ENCODE measurements at places on chromosomes 6 and 20.

- no peak for DNase-seq
Measured at GRCh38 chr6:116215414-116215813, 38.5 kb downstream of the TSPYL4 start.

DNA sequence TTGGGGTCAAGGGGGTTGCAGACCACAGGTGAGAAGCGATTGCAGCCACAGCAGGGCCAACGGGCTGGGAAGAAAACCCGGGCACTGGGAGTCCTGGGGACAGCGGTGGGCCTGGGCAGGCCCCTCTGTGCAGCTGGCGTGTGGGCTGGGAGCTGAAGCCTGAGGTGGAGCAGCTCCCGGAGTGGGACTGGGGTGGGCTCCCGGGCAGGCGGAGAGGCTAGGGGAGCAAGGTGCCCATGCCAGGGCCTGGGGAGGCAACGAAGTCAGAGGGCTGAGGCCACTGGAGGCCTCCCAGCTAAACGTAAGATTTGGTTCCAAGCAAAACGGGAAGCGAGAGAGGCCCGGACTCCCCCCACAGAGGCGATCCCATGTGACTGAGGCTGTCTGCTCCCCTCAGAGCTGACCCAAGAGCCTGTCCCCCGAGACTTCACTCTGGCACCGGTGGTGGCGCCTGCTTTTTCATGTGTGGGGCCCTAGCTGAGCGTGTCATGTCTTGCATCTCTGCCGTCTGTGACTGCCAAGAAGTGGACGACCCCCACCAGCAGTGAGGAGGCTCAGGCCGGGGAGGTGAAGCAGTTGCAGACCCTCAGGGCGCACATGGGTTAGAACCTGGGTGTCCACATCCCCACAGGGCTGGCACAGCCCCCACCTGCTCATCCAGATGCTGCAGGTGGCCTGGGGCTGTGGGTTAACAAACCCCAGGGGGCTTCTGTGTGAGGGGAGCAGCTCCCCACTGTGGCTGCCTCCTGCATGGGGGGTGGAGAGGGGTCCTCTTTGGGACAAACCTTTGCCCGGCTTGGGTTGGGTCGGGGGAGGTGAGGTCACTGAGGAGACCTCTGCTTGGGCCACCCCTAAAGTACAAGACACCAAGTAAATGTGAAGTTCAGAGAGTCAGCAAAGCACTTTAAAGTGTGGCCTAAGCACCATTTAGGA lies 212.3 kb downstream of the TAF4 start:
- no peak for DNase-seq

DNA sequence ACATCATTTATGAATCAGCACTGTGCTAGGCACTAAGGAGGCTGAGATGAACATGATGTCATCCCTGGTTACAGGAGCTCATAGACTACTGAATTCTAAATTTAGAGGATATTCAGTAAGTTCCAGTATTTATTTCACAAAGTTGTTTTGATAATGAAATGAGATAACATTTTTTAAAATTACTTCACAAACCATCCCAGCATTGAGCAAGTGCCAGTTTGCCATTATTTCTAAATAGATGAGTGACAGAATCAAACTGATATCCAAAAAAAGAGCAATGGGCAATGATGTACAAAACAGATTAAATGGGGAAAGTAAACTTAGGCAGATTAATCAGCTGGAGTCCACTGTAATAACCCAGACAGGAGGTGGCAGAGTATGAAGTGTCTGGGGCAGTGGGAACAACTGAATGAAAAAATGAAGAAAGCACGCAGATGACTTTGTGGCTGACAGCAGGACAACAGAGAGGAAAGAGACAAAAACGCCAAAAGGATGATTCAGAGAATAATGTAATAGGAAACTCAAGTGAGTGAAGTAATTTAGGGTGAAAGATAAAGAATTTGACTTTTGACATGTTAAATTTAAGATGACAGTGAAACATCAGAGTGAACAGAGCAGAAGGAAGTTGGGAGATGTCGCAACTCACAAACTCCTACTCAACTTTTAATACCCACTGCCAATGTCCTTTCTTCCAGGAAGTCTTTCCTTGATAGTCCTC lies 70.2 kb downstream of the RCAN2 start:
- no peak for DNase-seq

DNA sequence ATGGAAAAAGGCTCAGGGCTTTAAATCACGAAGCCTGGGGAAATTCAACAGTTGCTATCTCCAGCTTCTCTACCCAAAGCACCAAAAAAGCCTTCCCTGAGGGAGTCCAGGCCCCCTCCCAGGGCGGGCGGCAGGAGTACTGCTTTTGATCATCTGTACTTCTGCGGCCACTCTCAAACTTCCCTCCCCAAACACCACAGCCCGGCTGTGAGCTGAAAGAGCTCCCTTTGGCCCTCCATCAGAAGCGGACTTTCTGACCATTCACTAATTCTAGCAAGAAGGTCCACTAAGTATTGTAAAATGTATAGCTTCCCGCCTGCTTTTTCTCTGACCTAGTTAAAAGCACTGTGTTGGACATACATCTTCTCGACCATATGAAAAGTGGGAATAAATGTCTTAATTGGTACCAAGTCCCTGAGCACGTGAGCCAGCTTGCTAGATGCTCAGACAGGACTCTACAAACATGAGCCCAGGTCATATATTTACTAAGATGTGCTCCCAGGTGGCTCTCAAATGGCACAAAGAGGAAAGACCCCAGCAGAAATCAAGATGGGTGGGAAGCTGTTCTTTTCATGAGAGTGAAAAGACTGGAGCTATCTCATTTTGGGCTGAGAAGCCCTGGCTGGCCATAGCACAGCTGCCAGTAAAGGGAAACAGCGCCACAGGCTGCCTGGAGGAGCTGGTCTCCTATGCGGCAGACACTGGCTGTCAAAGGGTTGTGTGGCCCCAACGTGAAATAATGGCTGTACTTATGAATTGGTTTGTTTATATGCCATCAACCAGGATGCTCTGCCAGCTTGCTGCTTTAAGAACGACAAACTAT lies 58.6 kb downstream of the GFOD1 start:
- DNase-seq = no peak

GRCh38 chr6:24051942-24052589 lies 73.9 kb upstream of the NRSN1 start:
- no peak for DNase-seq

DNA sequence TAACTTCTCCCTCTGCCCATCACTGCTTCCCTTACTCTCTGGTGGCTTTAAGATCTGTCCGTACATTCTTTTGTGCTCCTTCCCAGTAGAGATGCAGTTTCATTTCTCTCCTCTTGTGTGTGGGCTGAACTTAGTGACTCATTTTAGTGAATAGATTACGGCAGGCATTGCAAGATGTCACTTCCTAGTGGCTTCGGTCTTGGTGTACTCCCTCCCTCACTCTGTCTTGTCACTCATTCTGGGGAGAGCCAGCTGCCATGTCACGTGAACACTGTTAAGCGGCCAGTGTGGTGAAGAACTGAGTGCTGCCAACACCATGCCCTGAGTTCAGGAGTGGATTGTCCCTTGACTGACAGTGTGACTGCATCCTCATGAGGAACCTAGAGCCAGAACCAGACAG lies 115.9 kb downstream of the OTOR start:
- DNase-seq = no peak

- DNase-seq = no peak
Measured at GRCh38 chr6:124977067-124977908, 15.1 kb downstream of the RNF217 start.

GRCh38 chr20:6135347-6135746 lies 12.5 kb upstream of the FERMT1 start:
- no peak for DNase-seq

GRCh38 chr20:19860737-19861136 lies 102.7 kb downstream of the RIN2 start:
- DNase-seq = no peak

DNA sequence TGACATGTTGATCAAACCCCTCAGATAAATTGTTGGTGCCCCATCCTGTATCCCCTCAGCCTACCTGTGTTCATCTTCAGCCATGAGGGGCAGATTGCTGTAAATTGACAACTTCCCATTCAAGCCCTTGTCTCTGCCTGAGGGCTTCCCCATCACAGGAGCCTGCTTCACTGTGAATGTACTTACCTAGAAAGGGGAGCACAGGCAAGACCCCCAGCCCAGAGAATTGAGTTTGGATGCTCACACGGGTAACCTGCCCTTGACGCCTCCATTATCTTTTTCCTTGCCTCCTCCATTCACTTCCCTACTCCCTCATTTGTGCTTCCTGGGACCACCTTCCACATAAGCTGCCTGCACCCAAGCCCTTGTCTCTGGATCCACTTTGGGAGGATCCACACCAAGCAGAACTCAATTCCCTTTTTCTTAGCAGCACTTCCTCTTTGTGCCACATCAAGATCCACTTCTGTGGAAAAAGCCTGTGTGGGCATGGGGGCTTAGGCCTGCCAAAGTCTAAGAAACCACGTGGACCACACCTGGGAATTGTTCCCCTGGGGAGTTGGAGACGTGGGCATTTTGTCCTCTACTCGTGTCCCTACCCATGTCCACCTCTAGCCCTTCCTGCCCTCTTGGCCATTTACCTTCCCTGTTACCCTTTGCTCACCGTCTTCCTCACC lies 103.4 kb upstream of the FOXA2 start:
- no peak for DNase-seq

GRCh38 chr6:79964607-79965081 lies 17.3 kb upstream of the ELOVL4 start:
- no peak for DNase-seq

- DNase-seq = no peak
Measured at GRCh38 chr6:35160642-35161041, 19.5 kb upstream of the TCP11 start.

DNA sequence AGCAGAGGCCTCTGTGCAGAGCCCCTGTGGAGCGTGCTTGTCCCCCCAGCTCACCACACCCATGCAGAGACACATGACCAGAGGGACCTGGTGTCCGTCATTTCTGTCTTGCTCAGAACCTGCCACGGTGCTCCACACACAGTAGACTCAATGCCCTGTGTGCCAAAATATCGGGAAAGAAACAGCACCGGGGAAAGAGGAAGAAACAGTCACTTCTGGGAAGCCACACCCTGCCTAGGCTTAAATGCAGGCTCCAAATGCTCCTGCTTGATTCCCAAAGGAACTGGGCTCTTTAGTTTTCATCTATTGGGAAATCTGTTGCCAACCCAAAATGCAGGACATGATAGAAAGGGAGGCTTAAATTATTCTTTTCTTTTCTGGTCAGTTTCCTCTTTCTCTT lies 503.9 kb downstream of the CD83 start:
- DNase-seq = no peak

DNA sequence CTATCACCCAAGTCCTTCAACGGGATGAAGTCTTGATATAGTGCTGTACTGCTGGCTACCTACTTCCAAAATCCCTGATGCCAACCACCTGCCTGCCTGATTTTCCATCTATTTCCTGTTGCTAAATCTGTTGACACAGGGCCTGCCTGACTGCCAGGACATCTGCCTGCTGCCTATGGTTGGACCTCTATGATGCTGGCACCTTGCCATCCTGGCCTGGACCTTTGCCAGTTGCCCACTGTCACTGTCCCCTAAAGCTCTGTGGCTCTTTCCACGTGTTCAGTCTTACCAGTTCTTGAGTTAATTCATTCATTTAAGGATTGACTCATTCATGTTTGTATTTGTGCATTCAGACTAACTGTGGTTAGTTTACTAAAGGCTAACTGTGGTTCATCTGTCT lies 9.2 kb upstream of the RGS17 start:
- DNase-seq = peak; percentile 90

GRCh38 chr6:8990075-8990474 lies 554.7 kb upstream of the SLC35B3 start:
- DNase-seq = no peak

DNA sequence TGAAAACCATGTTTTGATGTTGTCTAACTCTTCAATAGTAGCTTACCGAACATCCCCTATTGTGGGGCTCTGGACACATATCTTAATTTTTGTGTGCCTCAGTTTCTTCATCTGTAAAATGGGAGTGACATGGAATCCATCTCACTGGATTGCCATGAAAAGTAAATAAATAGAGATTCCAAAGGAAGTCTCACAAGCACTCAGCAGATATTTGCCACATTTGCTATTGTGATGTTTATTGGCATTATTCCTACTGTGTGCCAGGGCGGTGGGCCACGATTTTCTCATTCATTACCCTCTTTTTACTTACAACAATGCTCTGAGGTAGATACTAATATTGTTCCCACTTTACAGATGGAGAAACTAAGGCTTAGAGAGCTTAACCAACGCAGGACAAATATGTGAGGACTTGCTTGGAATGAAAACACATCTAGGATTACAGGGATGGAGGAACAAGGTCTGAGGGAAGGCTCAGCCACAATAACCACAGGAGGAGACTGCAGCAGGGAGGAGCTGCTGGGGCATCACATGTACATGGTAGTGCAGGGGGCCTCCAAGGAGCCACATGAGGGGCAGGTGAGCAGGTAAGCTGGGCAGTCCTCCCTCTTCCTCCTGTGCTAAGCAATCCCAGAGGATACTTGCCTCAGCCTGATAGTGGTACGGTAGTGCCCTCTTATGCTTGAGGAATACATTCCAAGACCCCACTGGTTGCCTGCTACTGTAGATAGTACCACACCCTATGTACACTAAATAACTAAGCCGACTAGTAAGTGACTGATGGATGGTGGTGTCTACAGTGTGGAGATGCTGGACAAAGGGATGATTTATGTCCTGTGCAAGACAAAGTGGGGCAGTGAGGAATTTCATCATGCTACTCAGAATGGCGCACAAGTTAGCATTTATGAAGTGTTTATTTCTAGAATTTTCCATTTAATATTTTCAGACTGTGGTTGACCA lies 176.9 kb downstream of the FOXA2 start:
- DNase-seq = no peak

DNA sequence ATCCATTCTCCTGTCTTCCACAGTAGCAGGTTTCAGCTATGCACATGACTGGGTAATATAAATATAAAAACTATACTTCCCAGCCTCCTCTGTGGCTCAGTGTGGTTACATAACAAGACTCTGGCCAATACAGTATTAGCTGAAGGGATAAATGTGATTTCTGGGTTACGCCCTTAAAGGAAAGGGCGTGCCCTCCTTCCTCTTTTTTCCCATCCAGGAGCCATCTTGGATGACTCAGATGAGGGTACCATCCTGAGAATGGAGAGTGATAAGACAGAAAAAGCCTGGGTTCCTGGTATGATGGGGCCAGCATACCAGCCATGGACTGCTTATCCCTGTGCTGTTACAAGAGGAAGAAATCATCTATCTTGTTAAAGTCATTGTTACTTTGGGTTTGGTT lies 123.3 kb downstream of the NFATC2 start:
- no peak for DNase-seq

GRCh38 chr20:46791722-46792416 lies 82.4 kb downstream of the SLC2A10 start:
- DNase-seq = no peak

DNA sequence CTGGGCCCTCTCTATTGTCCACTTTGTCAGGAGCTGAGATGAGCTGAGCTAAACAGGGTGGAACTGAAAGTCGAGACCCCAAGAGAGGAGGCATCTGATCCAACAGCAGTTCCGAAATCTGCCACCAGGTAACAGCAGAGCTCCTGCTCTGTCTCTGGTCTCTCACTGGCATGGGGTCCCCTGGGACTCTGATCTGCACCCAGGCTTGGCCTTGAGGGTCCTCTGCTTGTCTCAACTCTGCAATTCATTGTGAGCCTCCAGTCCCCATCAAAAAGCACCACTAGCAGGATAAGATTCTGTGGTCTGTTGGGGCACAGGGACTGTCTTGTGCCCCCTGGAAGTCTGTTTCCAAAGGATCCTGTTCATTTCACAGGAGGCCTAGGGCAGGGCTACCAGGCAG lies 62.5 kb upstream of the TOP1 start:
- no peak for DNase-seq

- DNase-seq = no peak
Measured at GRCh38 chr20:8127553-8128255, 4.4 kb upstream of the PLCB1 start.
